Activated naive CD4-positive, alpha-beta T cell treated with Interleukin-2 at 50 U/mL for 16 hours (primary cell): ENCODE measurements at places on chromosomes 5 and 9.

DNA sequence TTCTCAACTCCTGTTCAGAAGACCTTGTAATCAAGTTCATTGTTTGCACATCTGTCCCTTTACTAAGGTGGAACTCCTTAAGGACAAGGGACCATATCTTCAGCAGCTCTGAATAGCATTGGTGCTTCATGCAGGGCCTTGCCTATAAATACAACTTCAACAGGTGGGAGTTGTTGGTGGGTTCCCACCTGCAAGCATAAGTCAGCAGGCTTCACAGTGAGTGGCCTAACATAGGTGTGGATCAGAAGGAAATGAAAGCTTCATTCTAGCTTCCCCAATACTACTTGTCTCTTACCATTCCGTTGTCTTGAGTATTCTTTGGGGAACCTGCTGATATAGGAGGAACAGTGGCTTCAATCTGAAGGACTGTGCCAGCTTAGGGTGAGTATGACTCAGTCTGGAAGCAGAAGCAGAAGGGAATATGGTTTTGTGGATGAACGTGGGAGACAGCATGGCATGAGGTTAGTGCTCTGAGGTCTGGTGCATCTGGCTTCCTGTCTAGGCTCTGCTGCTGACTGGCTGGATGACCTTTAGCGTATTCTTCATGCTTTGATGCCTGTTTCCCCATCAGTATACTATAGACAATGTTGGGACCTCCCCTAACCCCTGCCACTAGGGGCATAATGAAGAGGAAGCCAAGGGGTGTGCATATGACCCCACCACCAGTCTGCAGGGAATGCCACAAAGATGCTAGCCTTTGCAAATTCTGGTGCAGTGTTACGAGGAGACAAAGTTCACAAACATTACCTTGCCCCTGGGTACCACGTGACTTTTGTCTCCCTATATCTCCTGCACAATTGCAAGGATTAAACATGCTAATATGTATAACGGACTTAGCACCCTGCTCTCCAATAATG, 192.3 kb downstream of the PALM2AKAP2 start:
- no peak for DNase-seq

DNA sequence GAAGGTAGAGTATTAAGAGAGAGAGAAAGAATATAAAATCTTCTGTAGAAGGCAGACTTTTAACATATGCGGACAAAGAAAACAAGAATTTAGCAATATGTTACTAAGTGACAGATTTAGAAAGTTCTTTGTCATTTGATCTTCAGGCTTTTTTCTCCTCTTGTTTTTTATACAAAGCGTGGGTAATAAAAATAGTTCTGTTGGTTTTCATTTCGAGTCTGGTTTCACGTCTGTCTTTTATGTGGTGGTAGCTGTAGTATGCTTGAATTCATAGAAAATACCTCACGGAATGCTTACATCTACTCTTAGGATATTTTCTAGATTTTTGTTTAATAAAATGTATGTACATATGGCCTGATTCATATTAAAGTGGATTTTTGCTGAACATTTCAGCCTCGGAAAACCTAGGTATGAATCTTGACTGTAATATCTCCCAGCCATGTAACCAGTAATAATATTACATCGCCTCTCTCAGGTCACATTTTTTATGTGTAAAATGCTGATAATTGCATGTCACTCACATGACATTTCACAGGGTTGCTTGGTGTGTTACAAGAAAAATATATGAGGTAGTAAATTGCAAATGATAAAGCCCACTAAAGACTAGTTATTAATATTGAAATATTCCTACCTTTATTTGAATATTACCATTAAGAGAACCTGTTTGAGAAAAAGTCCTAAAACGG, 72.5 kb upstream of the TAF11L2 start:
- DNase-seq, result no peak

GRCh38 chr5:110371725-110372041, 354.8 kb downstream of the TMEM232 start:
- no peak for DNase-seq

- no peak for DNase-seq
Measured at GRCh38 chr5:170131235-170131634, 25.5 kb downstream of the FOXI1 start.

DNA sequence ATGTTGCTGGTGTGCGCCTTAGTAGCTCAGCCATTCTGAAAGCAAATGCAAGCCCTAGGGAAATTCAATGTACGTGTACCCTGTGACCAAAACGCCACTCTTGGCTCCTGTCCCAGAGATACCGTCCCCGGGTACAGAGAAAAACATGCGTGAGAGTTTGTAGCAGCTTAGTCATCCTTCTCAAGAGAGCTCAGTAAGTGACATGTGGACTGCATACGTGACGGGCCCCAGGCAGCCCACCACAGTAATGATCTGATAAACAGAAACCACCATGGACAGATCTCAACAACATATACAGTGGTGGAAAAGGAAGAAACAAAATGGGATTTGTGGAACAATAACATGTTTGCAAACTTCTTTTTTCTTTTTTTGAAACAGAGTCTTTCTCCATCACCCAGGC, 45.1 kb downstream of the S1PR3 start:
- DNase-seq, result no peak

DNA sequence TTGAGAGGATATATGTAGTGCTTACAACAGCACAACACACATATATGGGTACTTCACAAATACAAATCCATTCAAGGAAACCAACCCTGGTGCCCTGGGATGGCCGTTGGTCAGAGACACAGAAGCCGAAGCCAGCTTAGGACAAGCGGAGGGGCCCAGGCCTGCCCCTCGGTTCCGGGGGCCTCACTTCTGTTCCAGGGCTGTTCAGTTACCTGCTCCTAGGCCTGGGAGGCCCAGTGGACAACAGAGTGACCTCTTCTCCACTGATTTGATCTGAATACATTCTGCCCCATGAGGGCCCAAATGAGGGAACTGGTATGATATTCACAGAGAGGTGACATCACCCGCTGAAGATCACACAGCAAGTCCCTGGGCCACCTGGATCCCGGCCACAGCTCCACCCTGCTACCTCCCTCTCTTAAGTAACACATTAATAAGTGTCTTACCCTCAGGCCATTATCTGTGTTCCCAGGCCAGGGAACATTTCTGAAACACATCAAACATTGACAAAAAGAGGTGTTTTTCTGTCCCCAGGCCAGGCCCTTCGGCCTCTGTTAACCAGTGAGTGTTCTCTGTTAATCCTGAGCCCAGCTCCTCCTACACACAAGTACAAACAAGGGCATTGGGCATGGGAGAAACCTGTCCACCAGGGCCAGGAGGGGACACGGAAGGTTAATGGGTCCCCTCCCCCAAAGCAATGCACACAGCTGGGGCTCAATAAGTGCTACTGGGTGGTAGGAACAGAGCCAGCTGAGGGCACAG, 4.5 kb upstream of the GRHPR start:
- DNase-seq, result no peak

DNA sequence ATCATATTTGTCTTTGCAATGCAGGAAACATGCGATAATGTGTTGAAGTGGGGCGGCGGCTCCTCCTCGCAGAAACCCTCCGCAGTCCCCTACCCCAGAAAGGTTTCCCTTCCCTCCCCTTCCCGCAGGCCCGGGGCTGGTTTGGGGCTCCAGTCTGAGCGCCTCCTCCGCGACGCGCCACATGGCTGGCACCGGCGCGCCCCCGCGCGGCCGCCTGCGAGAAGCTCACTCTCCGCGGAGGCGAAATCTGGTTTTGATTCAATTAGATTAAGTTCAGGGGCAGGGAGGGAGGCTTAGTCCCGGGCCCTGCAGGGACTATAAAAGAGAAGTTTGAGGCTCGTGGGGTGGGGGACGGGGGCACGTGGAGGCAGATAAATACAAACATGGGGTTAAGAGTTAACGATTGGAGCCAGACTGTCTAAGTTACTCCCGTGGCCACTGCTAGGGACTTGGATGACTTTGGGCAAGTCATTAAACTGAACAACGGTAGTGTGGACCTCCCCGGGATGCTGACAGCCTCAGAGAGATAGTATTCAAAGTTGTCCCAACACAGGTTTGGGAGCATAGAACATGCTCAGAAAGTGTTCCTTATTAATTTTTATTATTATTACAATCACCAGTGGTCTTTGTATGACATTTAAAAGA, 69.4 kb downstream of the MSX2 start:
- peak; percentile 51 for DNase-seq

GRCh38 chr5:170750791-170751190, 32.7 kb upstream of the GABRP start:
- no peak for DNase-seq

GRCh38 chr5:16120579-16120978, 59.0 kb downstream of the MARCHF11 start:
- no peak for DNase-seq

- DNase-seq, result no peak
Measured at GRCh38 chr9:108836319-108836718, 19.5 kb downstream of the ACTL7B start.

- no peak for DNase-seq
Measured at GRCh38 chr5:126263591-126264184, 159.5 kb upstream of the GRAMD2B start.

DNA sequence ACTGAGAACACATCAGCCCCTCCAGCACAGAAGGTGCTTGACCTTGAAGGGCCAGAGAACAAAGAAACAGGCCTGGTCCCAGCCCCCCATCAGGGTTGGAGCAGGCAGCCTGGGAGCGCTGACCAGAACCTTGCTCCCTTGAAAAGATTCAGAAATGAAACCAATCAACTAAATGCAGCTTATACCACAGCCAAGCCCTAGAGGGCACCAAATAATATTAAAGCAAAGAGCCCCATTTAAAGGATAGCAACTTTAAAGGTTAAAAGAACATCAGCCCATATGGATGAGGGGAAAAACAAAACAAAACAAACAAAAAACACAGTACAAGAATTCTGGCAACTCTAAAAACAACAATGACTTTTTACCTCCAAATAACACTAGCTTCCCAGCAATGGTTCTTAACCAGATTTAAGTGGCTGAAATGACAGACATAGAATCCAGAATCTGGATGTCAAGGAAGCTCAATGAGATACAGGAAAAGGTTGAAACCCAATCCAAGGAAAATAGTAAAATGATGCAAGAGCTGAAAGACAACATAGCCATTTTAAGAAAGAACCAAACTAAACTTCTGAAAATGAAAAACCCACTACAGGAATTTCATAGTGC, 471.9 kb downstream of the MTRR start:
- DNase-seq, result no peak

DNA sequence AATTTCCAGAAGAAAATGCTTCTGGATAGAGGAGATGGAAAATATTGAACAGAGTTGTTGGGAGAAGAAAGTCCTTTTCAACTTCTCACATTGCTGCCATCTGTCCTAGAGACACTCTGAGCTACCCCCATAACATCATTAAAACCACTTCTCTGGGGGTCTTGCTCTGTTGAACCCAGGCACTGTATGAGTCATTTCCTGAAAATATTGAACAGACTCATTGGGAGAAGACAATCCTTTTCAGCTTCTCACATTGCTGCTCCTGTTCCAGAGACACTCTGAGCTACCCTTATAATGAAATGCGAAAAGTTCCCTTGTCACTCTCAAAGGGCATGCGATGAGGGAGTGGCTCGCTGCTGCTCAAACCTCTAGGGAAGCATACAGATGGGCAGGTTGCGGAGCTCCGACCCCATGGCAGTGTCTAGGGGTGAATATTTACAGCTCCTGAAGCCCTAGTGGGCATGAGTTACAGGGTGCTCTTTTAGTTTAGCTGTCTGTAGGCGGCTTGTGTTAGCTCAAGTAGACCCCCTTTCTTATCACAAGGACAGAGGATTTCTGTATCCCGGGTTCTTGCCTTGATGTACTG, 90.7 kb downstream of the CDKN2A start:
- no peak for DNase-seq

- no peak for DNase-seq
Measured at GRCh38 chr5:106699796-106700195, 970.9 kb downstream of the EFNA5 start.

DNA sequence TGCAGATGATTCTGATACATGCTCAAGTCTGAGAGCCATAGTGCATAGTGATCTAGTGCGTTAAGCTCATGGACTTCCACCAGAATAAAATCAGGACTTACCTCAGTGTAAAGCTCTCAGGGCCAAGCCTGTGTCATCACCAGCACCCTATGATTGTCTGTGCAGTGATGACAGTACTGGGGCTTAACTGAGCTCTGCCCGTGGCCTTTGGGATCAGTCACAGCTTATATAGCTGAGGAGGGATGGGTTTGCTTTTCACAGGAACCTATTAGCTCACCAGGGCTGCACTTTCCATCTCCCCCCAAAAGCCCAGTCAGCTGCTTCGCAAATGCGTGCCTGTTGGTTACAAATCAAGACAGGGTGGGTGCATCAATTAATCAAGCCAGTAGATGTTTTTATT, 246.9 kb downstream of the NR3C1 start:
- no peak for DNase-seq

DNA sequence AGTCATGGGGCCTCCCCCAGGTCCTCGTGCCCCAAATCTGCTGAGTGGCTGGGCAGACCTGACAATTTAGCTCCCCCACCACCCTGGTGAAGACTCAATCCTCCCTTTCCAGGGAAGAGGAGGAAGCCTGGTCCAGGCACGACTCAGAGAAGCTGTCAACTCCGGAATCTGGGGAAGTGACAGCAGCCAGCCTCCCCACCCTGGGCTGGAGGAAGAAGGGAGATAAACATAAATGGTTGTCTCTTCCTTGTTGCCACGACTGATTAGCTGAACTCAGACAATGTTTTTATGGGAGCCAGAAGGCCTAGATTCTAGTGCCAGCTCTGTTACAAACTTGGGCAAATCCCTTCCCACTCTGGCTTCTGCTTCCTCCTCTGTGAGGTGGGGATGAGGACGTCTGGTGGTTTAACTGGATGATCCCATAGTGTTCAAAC, 15.4 kb downstream of the CCDC69 start:
- DNase-seq, result no peak

GRCh38 chr9:8632493-8632892, 832.9 kb upstream of the DMAC1 start:
- no peak for DNase-seq

DNA sequence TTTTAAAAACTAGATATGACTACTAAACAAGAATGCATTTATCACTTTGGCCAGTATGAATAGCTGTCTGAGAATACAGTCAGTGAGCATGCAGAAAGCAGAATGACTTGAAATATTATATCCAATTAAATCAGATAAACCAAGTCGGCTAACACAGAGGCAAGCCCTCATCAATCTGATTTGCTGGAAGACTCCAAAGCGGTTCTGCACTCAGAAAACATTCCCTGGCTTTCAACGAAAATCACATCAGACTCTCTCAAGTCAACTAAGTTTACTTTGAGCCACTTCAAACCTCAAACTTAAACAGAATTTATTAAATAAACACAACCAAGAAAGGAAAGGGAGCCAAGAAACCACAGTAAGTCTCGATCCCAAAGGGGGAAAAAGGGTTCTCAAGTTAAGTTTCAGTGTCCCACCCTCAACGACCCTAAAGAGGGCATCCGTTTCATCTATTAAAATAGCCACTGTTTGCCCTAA, 1.4 kb downstream of the MYO10 start:
- DNase-seq, result no peak

DNA sequence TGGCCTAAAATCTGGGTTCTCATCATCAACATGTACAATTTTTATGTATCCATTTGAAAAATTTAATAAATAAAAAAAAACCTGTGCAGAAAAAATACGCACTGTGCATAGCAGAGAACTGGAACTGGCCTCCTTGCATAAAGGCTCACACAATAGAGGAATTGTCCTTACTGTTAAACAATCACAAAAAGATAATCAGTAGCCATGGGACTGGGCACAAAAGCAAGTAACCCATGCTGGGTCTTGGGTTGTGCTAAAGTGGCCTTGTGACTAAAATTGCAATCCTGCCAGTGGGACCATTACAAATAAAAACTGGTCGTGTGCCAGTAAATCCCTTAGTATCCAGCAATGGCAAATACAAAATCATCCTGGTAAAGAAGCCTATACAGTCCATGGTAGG, 1646.6 kb downstream of the MAT2B start:
- no peak for DNase-seq

GRCh38 chr5:32280656-32281081, 32.1 kb downstream of the MTMR12 start:
- peak; percentile 59 for DNase-seq

- no peak for DNase-seq
Measured at GRCh38 chr5:11985993-11986392, 81.7 kb upstream of the CTNND2 start.
